ENCODE measurements at places on chromosomes 12 and 14.

- DNase-seq = peak; percentile 25
Measured at GRCh38 chr14:77965919-77966435, 166.1 kb downstream of the ADCK1 start.

DNA sequence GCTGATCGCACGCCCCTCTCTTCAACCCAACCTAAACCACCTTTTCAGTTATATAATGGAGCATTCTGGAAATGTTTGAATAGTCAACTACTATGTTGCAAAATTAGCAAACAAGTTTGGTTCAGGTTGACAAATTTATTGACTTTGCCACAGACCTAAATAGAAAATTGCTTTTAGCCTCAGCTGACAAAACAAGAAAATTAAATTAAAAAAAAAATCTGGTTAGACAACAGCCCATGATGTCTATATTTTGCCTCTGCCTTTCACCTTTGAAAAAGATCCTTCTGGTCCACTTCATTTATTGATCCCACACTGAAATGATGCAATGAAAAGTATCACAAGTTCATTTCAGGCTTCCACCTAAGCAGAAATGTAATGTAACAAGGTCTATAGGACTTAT is 17.5 kb downstream of the SLC38A4 start:
- DNase-seq = no peak

DNA sequence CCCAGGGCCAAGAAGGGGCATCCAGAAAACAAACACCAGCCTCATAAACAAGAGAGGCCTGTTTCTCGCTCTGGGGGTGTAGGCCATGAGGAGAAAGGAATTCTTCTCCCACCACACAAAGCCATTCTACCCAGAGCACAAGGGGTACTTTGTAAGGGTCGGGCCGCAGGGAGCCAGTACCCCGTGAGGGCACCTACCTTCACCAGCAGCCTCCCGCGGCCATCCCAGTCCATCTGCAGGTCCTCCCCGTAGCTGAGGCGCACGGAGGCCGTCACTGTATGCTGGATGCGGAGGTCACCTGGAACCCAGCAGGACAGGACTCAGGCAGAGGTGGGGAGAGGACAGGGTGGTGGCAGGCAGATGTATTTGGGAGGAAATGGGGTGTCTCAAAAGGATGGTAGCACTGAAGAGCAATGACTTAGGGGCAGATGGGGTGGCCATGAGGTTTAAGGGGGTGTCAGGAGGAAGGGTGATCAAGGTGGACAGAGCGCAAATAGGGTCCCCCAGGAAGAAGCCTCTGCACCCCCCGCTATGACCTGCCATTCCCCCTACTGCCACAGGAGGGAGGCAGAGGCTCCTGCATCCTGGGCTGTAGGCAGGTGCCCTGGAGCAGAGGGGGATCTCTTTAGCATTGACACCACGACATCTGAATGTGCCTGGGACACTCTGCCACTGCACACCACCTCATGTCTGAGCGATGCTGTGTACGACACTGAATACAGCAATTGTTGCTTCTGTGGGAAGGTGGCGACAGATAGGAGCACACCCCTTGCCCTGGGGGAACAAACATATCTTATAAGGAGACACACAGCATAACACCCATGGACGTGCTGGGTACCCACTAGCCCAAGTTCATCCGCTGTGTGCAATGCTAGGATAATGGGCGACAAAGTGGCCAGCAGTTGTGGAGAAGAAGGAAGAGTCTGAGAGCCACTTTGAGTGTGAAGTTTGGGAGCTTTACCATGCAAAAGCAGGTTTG is 61.4 kb downstream of the VWF start:
- DNase-seq = peak; percentile 91

- DNase-seq = no peak
Measured at GRCh38 chr14:102927346-102927877, 4.9 kb downstream of the AMN start.

DNA sequence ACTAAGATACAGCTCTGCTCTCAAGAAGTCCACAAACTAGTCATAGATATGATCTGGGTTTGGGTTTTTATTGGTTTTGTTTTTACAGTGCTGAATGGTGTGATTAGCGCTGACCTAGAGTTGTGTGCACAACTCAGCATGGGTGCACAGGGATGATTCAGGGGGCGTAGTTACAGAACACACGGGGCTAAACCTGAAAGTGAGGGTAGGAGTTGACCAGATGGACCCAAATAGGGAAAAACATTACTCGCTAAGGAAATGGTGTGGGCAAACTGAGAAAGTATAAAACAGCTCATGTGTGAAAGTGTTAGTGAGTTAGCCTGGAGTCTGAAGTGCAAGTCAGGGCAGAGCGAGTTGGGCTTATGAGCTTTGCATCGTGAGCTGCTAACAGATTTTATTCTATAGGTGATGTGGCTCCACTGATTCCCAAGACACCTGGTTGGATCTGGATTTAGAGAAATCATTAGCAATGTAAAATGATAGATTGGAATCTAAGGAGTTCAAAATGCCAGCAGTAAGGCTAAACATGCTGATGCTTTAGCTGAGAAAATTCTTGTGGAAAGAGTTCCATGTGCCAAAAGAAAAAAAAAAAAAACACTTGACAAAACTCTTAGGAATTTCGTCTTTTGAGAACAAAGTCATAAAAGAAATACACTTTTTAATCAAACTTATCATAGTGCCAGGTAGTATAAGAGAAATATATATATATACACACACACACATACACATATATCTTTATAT is 134.9 kb downstream of the SLC5A8 start:
- DNase-seq = no peak

DNA sequence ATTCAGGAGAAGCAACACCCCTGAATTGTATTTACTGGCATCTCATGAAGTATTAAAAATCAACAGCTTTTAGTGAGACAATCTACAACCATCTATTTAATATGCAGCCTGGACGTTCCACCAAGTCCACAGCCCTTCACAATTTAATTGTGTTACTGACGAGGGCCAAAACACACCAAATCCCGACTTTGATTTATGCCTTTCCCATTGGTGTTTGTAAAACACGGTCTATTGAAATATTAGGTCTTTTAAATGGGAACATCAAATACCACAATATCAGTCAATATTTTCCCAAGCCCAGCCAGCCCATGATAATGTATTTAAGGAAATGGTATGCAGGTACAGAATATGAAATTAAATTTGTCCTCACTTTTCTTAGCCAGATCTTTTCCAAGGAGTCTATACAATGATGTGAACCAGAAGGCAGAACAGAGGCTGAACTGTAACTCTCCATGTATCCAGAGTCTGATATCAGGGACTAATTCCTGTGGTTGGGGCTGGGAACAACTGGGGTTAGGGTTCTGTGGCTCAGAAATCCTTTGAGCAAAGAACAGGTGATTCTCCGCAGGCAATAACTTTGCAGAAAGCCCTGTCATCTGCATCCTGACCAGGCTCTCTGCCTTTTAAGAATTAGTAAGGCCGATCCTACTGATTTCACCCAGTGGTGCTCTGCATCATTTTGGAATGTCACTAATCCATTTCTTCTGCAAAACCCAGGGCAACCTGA is 179.3 kb upstream of the GZMB start:
- DNase-seq = no peak

GRCh38 chr12:112761366-112761986 is 30.1 kb upstream of the RPH3A start:
- no peak for DNase-seq

DNA sequence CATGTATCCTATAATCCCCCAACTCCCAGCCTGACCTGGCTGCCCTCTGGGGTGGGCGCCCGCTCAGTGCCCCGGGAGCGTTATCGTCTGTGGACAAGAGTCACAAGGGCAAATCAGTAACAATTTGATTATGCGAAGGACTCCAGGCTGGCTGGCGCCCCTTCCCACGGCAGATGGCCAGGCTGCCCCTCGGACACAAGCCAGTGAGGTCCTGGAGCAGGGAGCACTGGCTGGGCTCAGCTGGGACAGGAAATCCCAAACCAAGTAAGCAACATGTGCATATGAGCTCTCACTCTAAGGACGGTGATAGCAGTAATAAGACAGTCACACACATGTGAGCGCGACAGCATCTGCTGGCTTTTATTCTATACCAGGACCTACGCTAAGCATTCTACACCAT is 59.3 kb upstream of the FAM222A start:
- DNase-seq = no peak

DNA sequence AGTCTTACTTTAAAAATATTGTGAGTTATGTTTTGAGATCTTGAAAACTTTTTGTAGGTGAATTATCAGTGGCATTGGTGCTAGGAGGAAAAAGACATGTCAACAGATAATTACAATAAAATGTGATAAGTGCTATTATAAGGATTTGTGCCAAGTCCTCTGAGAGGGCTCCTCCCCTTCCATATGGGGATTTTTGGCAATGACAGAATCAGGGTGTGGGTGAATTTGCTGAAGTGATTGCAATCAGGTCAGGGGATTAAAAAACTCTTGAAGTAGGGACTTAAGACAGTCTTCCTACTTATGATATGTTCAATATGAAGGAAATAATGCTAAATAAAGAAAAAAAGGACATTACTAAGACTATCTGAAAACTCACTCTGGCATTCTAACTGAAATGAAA is 122.5 kb downstream of the SLC15A5 start:
- DNase-seq = no peak

DNA sequence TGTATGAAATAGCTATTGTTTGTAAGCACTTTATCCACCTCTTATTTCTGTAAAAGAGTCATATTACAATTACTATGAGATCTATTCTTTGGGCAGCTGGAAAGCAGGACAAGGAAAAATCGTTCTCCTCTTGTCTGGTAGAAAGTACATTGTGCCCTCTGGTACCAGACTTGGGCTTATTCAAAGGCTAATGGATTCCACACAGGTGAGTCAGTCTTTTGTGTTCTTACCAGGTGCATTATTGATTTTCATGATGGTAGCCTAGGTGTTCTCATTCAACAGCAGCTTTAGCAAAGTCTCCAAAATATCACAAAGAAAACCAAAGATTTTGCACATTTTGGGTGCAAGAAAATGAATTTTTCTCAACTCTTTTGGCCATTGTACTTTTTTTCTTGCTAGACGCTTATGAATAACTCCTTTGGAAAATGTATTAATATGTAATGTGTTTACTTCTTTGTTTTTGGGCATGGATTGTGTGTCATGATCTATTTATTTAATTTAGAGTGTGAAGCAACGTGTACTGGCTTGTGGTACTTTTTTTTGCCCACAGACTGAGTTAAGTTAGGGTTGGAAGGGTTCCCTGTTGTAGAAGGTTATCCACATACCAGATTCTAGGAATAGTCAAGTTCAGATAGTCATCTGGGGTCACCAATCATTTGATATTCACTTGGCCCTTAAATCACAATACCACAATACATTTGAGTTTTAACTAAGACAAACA is 26.2 kb downstream of the MNAT1 start:
- DNase-seq = no peak

GRCh38 chr12:119942386-119942785 is 46.6 kb upstream of the BICDL1 start:
- DNase-seq = no peak

GRCh38 chr14:77063571-77064171 is 34.4 kb upstream of the CIPC start:
- no peak for DNase-seq

GRCh38 chr14:61102549-61103466 is 121.8 kb downstream of the SLC38A6 start:
- DNase-seq = peak; percentile 65

- DNase-seq = peak; percentile 53
Measured at GRCh38 chr14:96424109-96424989, 32.4 kb downstream of the AK7 start.

DNA sequence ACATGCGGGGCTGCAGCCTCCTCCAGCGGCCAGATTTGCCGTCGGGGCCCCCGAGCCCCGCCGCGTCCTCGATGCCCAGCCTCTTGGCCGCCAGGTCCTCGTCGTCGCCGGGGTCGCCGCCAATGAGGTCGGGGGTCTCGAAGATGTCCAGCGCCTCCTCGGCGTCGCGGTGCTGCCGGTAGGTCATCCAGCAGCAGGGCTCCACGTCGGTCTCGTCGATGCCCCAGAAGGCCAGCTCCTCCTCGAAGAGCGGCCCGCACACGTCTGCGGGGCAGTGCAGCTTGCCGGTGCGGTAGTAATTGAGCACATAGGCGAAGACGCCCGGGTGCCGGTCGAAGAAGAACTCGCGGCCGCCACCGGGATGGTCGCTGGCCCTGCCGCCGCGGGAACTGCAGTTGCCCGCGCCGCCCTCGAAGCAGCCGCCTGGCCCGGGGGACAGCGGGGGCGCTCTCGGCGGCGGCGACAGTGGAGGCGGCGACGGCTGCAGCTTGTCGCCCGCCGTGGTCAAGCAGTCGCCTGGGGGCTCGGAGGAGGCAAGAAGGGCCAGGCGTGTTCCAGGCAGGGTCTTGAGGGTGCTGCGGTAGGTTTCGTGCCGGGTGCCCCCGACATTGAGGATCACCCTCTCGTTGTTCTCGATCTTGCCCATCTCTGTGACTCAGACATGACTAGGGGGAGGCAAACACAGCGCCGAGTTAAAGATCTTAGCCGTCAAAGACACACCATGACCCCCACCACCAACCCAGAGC is 2.1 kb downstream of the KCNC2 start:
- DNase-seq = no peak

DNA sequence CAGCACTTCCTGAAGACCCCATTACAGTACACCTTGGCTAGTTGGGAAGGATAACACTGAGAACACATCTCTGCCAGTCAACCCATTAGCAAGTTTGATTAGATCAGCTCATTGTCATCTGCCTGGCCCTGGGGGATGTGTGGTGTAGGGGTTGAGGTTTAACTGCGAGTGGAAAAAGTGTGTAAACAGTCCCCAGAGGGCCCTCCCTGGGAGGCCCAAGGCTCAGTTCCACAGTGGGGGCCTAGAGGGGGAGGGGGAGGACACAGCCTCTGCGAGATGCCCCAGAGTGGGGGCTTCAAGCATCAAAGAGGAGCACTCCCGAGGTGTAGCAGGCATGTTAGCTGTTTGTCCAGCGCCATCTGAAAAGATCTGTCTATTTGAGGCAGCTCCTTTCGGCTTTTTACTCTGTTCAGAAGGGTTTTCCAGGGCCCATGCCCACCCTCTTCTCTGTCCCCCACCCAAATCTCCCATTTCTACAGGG is 344 bp downstream of the LPAR5 start:
- no peak for DNase-seq

DNA sequence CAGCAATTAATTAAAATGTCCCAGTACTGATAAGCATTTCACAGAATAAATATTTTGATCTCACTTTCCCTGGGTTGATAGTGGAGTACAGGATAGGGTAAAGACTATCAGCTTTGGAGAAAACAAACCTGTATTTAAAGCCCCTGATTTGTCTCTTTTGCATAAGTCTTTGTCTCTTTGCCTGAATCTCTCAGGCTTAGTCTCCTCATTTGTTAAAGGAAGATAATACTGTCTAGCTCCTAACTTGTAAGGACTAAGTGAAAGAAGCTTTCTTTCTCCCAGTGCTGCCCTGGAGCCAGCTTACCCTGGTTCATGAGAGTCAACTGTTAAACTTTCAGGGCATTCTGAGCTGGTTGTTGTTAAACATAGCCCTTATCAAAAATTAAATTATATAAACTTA is 5.5 kb upstream of the NR1H4 start:
- DNase-seq = no peak

GRCh38 chr12:104272938-104273337 is 30.6 kb upstream of the EID3 start:
- no peak for DNase-seq

GRCh38 chr14:96962337-96962736 is 165.2 kb downstream of the VRK1 start:
- DNase-seq = no peak
